ENCODE measurements at places on chromosomes 11 and 22.

GRCh38 chr11:105203569-105204240 is 64.1 kb upstream of the CARD18 start:
- H3K36me3 ChIP-seq: no peaks in the 10 kb centered on the region
- DNase-seq: no peak
- peaks cover 19% of the 10 kb centered on the region for H3K4me1 ChIP-seq
- no peak overlapping the region for H3K27ac ChIP-seq

GRCh38 chr11:32584921-32585320 is 1.3 kb downstream of the EIF3M start:
- H3K27ac ChIP-seq: peak overlapping the region; percentile 97
- H3K4me1 ChIP-seq: peaks cover 50% of the 10 kb centered on the region
- H3K36me3 ChIP-seq: peaks cover 31% of the 10 kb centered on the region
- peak overlapping the region; percentile 90 for H3K4me3 ChIP-seq
- no peak for DNase-seq
- H3K27me3 ChIP-seq: no peaks in the 10 kb centered on the region

GRCh38 chr11:351411-351810 is 17.9 kb upstream of the B4GALNT4 start:
- no peak overlapping the region for H3K27ac ChIP-seq
- H3K4me1 ChIP-seq: peaks cover 43% of the 10 kb centered on the region
- no peaks in the 10 kb centered on the region for H3K36me3 ChIP-seq
- H3K27me3 ChIP-seq: peaks cover 11% of the 10 kb centered on the region
- DNase-seq: no peak

GRCh38 chr11:65305501-65306268 is 9.0 kb upstream of the CDC42EP2 start:
- H3K27me3 ChIP-seq: no peaks in the 10 kb centered on the region
- H3K36me3 ChIP-seq: peaks cover 9% of the 10 kb centered on the region
- no peak overlapping the region for H3K4me3 ChIP-seq
- DNase-seq: no peak
- no peaks in the 10 kb centered on the region for H3K4me1 ChIP-seq
- no peak overlapping the region for H3K27ac ChIP-seq
